ACHN (cell line): ENCODE measurements at places on chromosomes 1 and 21.

DNA sequence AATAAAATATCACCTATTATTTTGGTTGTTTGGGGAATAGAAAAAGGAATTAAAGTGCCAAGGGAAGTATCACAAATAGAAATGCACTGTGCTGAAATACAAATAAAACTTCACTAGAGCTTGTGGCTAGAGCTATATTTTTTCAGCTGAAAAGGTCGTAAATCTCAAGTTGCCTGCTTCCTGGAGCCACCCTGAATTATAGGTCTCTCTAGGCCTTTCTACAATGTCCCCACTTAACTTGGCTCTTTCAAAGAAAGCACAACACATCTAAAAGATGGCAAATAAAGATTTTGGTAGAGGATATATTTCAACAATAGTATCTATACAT lies 5.0 kb upstream of the RNF2 start:
- no peak for DNase-seq

- DNase-seq, result peak; percentile 75
Measured at GRCh38 chr1:31154632-31155215, 85.0 kb downstream of the NKAIN1 start.

DNA sequence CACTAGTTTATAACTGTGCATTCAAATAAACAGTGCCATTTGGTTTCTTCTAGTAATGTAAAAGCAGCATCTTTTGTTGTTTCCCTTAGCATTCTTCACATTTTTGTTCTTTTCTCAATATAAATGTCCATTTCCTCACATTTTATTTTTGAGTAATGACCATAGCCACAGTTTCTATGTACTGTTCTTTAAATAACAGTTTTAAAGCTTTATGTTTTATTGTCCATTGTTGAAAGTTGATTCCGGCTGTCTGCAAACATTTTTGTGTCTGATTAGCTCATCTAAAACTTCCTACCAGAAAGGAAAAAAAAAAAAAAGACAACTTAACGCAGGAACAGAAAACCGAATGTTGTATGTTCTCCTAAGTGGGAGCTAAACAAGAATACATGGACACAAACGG lies 139.7 kb downstream of the MAGI3 start:
- no peak for DNase-seq

DNA sequence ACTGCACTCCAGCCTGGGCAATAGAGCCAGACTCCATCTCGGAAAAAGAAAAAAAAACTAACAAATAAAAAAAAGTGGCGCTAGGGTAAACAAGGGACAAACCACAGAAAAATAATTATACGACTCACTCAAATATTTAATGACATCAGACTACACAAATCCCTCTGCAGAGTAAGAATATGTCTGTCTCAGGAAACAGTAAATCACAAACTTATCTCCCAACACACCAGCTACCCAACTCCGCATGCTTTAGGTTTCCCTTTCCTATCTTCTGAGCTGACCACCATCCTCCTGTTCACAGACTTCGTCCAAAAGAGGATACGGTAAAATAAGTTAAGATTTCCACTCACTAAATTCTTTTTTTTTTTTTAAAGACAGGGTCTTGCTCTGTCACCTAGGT lies 16.2 kb downstream of the WDR47 start:
- DNase-seq, result no peak

DNA sequence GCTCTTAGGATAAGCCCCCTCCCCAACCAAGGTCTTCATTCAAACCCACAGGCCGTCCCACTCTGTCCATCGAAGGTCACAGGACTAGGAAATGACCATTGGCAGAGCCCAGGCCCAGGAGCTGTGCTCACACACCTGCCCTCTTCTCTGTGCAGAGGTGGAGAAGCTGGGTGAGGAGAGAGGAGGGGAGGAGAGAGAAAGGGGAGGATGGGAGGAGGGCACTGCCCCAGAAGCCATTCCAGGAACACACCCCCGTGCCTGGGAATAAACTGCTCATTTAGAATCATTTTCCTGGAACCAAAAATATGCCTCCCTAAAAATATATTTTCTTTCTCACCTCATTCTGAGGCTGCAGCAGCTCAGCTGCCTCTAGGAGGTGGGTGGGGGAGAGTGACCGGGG lies 6.4 kb upstream of the SDC3 start:
- no peak for DNase-seq

DNA sequence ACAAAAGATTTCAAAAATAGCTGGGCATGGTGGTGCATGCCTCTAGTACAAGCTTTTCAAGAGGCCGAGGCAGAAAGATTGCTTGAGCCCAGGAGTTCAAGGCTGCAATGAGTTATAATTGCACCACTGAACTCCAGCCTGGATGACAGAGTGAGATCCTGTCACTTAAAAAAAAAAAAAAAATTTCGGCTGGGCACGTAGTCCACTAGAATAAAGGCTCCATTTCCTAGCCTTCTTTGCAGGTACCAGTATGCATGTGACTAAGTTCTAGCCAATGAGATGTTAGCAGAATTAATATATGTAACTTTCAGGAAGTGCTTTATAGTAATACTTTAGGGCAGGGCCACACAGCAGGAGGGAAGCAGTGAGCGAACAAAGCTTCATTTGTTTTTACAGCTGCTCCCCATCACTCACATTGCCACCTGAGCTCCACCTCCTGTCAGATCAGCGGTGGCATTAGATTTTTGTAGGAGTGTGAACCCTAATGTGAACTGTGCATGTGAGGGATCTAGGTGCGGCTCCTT lies 28.8 kb upstream of the SYDE2 start:
- no peak for DNase-seq

GRCh38 chr1:91799863-91800262 lies 86.1 kb downstream of the TGFBR3 start:
- DNase-seq, result no peak

GRCh38 chr1:240854367-240854766 lies 242.4 kb upstream of the GREM2 start:
- peak; percentile 24 for DNase-seq

DNA sequence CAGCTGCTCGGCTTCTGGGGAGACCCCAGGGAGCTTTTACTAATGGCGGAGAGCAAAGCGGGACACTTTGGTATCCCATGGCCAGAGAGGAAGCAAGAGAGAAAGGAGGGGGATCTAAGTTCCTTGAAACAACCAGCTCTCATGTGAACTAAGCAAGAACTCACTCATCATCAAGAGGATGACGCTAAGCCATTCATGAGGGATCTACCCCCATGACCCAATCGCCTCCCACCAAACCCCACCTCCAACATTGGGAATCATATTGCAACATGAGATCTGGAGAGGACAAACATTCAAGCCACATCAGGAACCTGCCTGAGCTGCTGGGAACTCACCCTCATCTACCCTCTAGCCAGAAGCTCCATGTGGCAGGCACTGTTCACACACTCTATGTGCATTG lies 372.1 kb upstream of the RUNX1 start:
- no peak for DNase-seq

- DNase-seq, result no peak
Measured at GRCh38 chr1:10553118-10553517, 78.4 kb downstream of the PEX14 start.

DNA sequence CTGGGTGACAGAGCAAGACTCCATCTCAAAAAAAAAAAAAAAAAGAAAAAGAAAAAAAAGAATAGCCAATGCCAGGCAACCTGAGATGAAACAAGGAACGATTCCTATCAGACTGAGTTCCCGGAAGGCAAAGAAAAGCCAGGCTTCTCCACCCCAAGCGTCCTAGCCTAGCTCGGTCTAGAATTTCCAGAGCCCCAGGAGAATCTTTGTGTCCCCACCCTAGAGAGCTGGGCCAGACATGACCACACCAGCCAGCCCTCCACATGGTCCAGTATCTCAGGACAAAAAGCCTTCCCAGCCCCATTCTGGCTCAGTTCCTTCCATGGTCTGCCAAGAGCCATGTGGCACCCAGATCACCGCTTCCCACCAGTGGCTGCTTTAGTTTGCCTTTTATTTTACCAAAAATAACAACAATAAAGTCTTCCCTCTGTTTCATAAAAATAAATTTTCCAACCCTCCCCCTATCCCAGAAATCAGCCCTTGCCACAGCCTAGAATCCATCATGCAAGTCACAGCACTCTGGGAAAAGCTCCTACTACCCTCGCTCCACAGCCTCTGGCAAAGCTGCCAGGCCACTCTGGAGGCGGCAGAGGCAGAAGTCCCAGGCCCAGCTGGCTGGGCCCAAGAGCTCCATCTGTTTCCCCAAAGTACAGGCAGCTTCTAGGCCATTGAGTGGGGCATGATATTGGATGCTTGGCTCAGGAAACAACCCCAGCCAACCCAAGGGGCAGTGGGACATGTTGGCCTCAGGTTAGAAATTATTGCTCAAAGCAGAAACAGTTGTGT lies 3.5 kb upstream of the MKNK1 start:
- DNase-seq, result no peak

- no peak for DNase-seq
Measured at GRCh38 chr21:27422435-27422834, 455.5 kb upstream of the ADAMTS5 start.

GRCh38 chr1:15382601-15383518 lies 26.8 kb upstream of the EFHD2 start:
- DNase-seq, result no peak

DNA sequence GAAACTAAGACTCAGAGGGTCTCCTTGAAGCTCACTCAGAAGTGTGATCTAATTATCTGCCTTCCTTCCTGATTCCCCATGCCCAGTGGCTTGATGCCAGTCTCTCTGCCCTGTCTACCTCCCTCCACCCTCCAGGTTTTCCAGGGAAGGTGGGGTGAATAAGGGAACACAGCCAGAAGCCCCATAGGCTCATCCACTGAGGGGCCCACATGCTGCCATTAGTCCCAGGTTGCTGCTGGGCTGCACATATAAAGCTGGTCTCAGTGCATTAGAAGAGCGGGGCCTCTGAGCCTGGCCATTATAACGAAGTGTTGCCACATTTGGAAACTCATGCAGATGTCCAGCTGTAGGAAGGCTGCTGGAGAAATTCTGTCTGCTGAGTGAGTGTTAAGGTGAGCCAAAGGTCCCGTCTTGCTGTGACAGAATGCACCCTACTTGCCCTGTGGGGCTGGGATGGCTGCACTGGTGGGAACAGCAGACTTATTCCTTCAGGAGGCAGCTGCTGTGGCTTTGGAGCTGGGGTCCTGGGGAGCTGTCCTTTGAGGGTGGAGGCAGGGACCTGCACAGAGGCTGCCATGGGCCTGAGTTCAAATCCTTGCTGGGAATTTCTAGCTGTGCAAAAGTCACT lies 2.9 kb downstream of the ADORA1 start:
- no peak for DNase-seq

GRCh38 chr1:7117399-7118281 lies 332.4 kb downstream of the CAMTA1 start:
- DNase-seq, result peak; percentile 87
